Hematopoietic multipotent progenitor cell treated with erythropoietin and hydrocortisone succinate and interleukin-3 and kit ligand, for 15 days (in vitro differentiated cells): ENCODE measurements at places on chromosomes 12 and 14.
A peak's percentile ranks its signal among the peaks of the same experiment; 100 is the strongest.

DNA sequence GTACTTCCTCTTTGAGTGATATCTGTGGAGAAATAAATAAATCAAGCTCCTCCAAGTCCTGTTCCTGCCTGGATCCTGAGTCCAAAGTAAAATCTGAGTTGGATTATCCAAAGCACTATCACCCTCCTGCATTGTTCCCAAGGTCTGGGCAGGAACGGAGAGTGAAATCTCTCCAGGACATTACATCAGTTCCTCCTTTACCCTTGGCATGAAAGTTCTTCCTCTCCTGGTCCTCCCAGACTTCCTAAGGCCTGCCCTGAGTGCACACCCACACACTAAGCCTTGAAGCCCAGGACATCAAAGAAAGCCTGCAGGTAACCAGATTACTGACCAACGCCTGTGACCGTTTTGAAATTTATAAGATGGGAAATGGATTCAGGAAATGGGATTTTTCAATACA is 206.8 kb upstream of the BCL2L14 start:
- DNase-seq: no peak

DNA sequence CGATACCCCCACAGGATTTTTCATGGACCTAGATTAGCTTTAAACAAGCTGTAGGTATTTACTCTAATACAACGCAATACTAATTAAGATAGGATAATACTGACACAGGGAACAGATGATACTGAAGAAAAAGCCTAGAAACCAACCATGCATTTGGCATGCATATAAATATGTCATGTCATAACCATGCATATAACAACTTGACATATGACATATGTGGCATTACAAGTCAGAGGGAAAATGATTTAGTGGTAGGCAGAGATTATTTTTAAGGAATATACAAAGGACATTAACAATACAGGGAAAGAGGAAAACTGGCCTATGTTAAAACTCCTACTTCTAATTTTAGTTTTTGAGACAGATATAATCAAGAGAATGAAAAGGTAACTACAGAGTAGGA is 27.9 kb downstream of the CAPS2 start:
- DNase-seq: no peak

- no peak for DNase-seq
Observed at GRCh38 chr14:29925736-29926135, 1.9 kb downstream of the PRKD1 start.

DNA sequence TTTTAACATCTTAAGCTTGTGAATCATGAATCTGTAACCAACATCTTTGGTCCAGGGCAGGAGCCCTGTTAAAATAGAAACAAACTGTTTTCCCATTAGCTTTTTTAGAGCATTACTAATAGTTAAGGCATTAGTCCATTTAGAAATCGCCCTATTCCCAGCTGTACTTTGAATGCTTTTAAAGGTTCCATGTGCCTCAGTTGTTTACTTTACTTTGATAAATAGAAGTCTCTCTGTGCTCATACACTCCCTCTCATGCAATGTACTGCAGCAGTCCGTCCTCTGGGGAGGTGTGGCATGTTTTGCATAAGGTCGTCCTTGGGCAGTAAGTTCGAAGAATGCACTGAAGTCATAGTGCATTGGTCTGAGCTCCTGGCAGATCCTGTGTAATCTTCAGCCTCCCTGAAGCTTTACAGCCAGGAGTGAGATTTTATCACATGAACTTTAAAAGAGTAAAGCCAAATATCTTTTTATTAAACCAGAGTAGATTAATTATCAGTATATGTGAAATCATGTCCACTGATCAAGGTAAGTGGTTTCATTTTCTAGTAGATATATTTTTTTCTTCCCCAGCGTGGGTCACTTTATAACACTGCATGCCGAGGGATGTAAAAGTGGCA is 134.7 kb downstream of the FGD4 start:
- DNase-seq: no peak

DNA sequence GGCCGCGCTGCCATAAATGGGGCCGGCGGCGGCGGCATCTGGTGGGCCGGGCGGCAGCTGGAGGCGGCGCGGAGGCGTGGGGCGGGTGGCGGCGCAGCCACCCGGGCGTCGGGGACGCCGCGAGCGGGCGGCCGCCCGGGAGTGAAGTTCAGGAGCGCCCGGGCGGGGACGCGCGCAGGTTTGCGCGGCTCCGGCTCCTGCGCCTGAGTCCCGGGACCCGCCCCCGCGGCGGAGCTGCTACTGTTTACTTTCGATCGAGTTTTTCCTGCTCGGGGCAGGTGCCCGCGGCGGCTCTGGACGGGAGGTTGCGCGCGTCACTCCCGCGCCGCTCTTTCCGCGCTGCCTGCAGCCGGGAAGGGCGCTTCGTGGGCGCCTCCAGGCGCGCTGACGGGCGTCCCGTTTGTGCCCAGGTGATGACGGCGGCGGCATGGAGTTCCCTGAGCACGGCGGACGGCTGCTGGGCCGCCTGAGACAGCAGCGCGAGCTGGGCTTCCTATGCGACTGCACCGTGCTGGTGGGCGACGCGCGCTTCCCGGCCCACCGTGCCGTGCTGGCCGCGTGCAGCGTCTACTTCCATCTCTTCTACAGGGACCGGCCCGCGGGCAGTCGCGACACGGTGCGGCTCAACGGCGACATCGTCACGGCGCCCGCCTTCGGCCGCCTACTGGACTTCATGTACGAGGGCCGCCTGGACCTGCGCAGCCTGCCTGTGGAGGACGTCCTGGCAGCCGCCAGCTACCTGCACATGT is at the start of gene ZBTB42:
ZBTB42 (plus strand) TSS at position 331 of the 749 bp plus-strand sequence; CDS start at position 428, 97 bp downstream.
- DNase-seq: peak; percentile 24

DNA sequence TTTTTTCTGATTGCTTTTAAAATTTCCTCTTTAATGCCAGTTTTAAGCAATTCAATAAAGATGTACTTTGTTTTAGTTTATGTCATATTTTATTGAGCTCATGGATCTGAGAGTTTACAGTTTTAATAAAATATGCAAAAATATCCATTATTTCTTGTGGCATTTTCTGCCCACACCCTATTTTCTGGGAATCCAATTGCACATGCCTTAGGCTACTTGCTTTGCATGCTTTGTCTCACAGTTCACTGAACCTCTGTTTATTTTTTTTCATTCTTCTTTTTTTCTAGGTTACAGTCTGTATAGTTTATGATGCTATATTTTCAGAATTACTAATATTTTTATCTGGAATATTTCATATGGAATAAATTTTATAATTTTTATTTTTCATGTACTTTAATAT is 1258.0 kb downstream of the FSCB start:
- DNase-seq: no peak
